ENCODE measurements at places on chromosomes 7 and 10.
A peak's percentile ranks its signal among the peaks of the same experiment; 100 is the strongest.

GRCh38 chr7:134781171-134781570 lies 1.7 kb downstream of the CALD1 start:
- DNase-seq = no peak

DNA sequence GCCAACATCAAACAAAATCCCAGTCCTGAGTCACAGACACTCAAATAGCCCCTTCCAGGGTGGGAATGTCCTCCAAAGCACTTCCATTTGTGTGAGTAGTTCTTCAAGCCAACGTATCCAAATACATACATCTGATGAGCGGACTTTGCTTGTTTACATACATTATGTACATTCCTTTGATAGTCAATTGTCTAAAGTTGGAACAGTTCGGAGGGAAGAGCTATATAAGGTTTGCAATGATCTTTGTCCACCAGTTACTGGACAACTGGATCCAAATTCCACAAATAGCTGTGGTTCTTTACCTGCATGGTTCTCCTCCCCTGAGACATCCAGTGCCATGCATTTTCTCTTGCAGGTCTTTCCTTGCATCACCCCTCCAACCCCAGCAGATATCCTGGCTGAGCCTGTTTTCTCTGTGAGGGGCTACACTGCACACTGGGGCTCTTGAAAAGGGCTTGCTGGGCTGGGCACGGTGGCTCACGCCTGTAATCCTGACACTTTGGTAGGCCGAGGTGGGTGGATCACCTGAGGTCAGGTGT lies 4.7 kb upstream of the MGMT start:
- no peak for DNase-seq

DNA sequence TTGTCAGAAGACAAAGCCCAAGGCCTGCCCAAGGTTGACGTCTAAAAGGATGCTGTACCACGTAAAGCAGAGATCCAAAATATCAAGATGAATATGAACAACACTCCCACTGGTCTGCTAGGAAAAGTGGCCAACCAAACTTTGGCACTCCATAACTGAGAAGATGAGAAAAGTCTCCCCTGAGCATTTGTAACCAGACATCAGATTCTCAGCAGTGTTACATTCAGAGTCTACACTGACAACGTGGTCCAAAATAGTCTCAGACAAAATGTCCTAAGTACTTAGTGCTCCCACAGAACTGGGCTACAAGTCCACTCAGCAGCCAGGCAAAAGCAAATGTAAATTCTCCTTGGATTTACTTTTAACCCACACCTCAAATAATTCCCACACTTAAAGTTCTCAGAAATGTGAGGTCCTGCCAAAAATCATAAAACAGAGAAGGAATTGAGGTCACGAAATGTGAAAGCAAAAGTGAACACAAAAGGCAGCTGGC lies 185.1 kb upstream of the NOBOX start:
- DNase-seq = no peak

- no peak for DNase-seq
Measured at GRCh38 chr10:83542774-83543411, 596.4 kb upstream of the GHITM start.

- peak; percentile 16 for DNase-seq
Measured at GRCh38 chr10:75375838-75376237, 25.7 kb downstream of the ZNF503 start.

GRCh38 chr7:3057066-3057420 lies 13.4 kb upstream of the CARD11 start:
- no peak for DNase-seq

DNA sequence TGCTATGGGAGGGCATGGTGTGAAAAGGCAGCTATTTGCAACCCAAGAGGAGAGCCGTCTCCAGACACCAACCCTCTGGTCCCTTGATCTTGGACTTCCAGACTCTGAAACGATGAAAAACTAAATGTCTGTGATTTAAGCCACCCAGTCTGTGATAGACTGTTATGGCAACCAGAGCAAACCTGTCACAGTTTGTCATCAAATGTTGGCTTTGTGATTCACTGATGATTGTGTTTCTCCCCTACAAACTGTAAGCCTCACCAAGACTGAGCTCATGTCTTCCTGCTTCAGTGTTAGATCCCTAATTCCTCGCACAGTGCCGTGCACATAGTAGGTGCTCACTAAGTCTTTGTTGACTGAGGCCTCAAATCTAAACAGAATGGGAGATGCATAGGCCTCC lies 224.6 kb upstream of the PITRM1 start:
- no peak for DNase-seq

GRCh38 chr10:22486431-22486830 lies 141.1 kb downstream of the SPAG6 start:
- no peak for DNase-seq

GRCh38 chr7:4162884-4163564 lies 519.1 kb upstream of the FOXK1 start:
- no peak for DNase-seq

DNA sequence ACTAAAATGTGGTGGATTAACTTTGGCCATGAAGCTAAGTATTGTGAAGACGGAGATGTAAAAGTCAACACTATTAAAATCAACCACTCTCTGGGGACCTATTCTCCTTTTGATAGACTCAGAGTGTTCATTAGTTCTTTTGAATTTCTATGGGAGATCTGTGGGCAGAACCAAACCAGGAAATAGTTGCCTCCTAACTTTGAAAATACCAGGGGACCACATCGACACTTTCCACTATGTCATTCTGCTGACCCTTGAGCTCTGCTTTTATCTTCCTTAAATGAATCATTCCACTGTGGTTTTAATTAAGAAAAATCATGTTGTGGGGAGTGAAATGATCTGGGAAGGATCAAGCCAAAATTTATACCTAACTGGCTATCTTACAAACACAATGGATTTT lies 960.5 kb downstream of the GATA3 start:
- no peak for DNase-seq

- DNase-seq = no peak
Measured at GRCh38 chr10:76255241-76255640, 823.8 kb downstream of the LRMDA start.

GRCh38 chr10:103069453-103070331 lies 123.4 kb downstream of the NT5C2 start:
- peak; percentile 80 for DNase-seq

DNA sequence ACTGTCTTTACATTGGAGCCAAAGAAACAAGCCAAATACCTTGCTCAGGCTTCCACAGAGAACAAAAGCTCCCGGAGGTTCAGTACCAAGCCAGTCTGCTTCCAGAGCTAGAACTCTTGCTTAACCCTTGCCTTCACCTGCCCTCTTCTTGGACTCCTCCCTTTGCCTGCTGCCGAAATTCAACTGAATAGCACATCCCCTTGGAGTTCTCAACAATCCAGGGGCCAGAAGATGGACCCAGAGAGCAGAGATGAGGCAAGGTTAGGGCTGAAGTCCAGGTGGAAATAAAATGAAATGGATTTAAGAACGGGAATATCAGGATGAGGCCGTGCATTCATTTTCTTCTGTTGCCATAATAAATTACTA lies 876 bp upstream of the PIK3AP1 start:
- no peak for DNase-seq

DNA sequence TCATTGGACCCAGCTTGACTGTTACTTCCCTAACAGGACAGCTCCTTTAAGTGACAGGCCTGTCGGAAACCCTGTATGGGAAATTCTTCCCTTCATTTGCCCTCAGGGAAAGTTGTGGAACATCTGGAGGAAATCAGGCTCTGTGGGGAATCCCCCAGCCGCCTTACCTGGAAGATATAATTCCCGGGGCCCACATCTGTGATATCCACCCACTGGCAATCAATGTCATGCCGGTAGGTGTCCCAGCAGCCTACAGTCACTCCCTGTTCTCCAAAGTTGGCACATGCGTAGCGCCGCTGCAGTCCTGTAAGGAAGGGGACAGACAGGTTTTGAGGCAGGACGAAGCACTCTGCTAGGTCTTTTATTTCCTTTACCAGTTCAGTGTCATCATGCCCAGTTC lies 16.6 kb downstream of the LOXL4 start:
- DNase-seq = no peak

- no peak for DNase-seq
Measured at GRCh38 chr10:49596493-49596809, 13.7 kb upstream of the SLC18A3 start.

DNA sequence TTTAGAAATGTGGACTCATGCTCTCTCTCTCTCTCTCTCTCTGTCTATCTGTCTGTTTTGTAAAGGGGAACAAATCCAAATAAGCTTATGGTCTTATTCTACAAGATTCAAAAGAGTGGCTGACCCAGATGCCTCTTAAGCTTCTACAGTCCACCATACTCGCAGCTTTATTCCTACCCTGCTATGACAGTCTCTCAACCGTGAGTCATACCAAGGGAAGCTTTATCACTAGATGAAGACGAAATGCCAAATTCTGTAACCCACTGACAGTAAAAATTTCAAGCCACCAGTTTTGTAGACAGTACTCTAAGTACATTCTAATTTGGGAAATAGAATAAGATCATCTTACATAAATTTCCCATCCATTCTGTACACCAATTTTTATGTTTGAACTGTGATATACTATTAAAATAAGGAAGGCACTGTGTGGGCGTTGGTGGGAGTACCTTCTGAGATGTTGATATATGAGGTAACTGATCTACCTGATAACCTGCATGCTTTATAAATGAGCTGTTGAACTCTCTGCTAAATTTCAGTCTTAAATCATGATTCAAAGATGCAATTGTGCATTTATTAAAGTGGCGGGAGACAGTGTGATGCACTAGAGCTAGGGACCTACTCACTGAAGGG lies 153.2 kb downstream of the KLF6 start:
- no peak for DNase-seq

DNA sequence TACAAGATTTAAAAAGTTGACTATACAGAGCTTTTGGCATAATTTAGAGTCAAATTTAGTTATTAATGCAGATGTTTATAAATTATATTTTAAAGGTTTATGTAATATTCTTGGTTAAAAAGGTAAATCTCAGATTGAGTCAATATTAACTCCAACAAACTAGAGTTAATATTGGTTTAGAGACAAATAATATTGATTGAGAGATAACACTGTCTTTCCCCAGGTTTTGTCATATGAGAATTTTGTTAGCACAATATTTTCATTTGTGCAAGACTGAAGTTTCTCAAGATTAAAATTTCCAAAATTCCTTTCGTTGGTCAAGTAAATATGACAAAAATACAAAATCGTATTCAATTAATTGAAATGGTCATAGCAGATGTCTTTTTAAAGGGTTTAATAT lies 12.9 kb upstream of the AKR1D1 start:
- DNase-seq = no peak

- peak; percentile 90 for DNase-seq
Measured at GRCh38 chr10:99711129-99711719, 20.7 kb downstream of the COX15 start.

GRCh38 chr7:120988591-120989256 lies at the start of gene CPED1:
TSS of gene CPED1 (plus strand) at chr7:120988711. CDS start at chr7:120989622, 911 bp downstream.
- DNase-seq = peak; percentile 75

DNA sequence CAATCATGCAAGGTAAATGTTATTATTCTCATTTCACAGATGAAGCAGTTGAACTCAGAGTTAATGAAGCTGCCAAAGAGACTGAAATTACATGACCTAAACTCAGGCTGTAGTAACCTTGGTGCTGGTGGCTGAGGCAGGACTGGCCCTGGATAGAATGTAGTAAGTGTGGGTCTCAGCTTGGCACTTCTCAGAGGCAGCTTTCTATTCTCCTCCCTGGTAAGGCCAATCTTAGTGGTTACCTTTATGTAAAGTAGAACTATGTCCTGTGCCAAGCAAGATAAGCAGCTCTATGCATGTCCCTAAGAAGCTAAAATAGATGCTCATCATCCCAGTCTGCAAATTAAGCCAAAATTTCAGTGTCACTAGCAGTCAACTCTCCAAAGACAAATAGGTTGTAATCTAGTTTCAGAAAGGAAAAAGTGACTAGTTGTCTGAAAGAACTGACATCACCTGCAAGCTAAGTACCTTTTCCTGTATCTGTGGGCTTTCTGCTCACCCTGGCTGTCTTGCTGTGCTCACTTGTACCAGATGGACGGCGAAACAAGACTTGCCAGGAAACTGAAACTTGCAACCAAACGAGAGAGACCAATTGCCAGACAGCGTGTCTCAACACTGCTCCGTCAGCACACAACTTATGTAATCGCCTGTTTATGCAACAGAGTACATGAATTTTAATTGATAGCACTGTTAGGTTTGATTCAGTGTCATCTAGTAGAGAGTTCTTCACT lies 43.7 kb downstream of the CH25H start:
- DNase-seq = peak; percentile 60

GRCh38 chr10:11162828-11163599 lies 145.3 kb downstream of the CELF2 start:
- peak; percentile 90 for DNase-seq

DNA sequence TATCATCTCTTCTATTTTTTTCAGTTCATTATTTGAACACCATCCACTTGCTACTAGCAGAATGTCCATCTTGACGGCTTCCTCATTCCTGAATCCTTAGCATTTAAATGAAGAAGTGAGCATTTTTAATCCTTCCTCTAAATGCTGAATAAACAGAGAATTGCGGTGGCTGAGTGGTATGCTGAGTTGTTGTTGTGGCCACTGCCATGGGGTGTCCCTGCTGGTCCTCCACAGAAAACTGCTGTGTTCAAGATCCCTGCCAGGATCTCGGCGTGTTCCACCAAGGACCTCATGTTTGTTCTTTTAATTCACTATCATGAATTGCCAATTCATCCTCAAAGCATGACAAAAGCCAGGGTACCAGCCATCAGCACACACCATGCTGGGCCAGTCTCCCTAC lies 48.9 kb upstream of the HABP2 start:
- no peak for DNase-seq

- peak; percentile 13 for DNase-seq
Measured at GRCh38 chr10:73398024-73398423, 15.8 kb downstream of the ANXA7 start.
